ENCODE measurements at places on chromosomes 2 and 18. TPM values are rescaled to one million over a fixed set of nuclear protein-coding genes. Genes with fewer than 3 reads are reported as not detected.

Gene CRACDL
- polyA plus RNA-seq = not detected

Gene ARHGAP28
- polyA plus RNA-seq = 19.5 TPM

Gene APCDD1
- 51.2 TPM for polyA plus RNA-seq

Gene CABYR
- polyA plus RNA-seq = 2.6 TPM

Gene NCKAP1
- polyA plus RNA-seq = 102 TPM

Gene RGPD3
- polyA plus RNA-seq = 0.05 TPM

Gene KCNG3
- polyA plus RNA-seq = 0.20 TPM

Gene CIDEA
- polyA plus RNA-seq = not detected

Gene ACMSD
- 0.46 TPM for polyA plus RNA-seq

Gene UPP2
- polyA plus RNA-seq = not detected

Gene RAX
- 0.12 TPM for polyA plus RNA-seq

Gene TMEM198
- polyA plus RNA-seq = 8.2 TPM

Gene ALPP
- not detected for polyA plus RNA-seq

Gene GRHL1
- not detected for polyA plus RNA-seq

Gene CTAGE1
- polyA plus RNA-seq = not detected

Gene FSHR
- polyA plus RNA-seq = 2.2 TPM

Gene ESPNL
- 3.7 TPM for polyA plus RNA-seq

Gene GPR35
- 1.9 TPM for polyA plus RNA-seq

Gene UGT1A4
- not detected for polyA plus RNA-seq

Gene CHST10
- 30.0 TPM for polyA plus RNA-seq

Gene INPP5D
- 4.5 TPM for polyA plus RNA-seq

Gene SCG2
- not detected for polyA plus RNA-seq

Gene SLC14A1
- not detected for polyA plus RNA-seq

Gene SERPINB11
- polyA plus RNA-seq = not detected

All from cardiac muscle cell (in vitro differentiated cells and primary cell).